Activated CD4-positive, alpha-beta memory T cell treated with anti-CD3 and anti-CD28 coated beads, Interleukin-2, amount 10 ng/mL, durations not matched to agents 7 days and 5 days (primary cell): ENCODE measurements at places on chromosomes 4 and X. TPM values are rescaled to one million over a fixed set of nuclear protein-coding genes. Genes with fewer than 3 reads are reported as not detected.

- no peak for DNase-seq
Measured at GRCh38 chr4:95506264-95506663, 42.5 kb downstream of the UNC5C start.

DNA sequence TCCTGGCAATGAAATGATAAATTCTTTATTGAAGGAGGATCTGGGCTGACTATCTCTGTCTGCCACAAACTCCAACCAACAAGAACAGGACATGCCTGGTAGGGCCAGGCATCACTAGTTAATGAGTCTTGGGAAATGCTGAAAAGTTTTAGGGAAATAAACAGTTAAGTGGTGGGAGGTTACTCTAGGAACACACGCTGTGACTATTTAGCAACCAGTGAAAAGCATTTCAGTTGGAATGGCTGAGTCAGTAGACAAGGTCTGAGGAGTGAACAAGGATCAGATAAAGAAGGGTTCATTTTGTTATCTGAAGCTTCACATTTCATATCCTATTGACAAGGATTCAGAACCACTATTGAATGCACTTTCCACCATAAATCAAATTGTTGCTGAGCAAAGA is 394.9 kb upstream of the BOD1L1 start:
- no peak for DNase-seq

DNA sequence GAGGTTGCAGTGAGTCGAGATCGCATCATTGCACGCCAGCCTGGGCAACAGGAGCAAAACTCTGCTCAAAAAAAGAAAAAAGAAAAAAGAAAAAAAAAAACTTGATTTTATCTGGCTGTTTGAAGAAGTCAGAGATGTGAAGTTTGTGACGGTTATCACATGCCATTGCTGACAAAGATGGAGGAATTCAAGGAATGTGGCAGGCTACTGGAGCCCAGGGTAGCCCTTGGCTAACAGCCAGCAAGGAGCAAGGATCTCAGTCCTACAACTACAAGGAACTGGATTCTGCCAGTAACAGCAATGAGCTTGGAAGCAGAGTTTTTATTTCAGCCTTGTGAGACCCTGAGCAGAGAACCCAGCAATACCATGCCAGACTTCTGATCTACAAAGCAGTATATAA is 24.3 kb upstream of the TET2 start:
- DNase-seq, result no peak

GRCh38 chr4:37666625-37667071 is 19.5 kb downstream of the RELL1 start:
- peak; percentile 41 for DNase-seq

- DNase-seq, result no peak
Measured at GRCh38 chr4:145230726-145231125, 50.3 kb upstream of the OTUD4 start.

DNA sequence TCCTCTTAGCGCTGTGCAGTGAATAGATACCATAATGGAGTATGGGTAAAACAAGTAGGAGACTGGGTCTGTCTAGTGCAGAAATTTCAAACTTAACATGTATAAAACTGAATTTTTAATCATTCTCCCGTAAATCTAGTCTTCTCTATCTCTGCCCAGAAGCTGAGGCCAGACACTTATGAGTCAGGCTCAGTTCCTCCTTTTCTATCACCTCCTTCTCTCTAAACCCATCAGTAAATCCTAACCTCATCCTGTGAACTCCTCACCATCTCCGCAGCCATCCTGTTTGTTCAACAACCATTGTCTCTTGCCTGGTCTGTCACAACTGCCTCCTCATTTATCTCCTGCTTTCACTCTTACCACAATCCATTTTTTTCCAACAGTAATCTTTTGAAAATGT is 19.8 kb upstream of the SGMS2 start:
- no peak for DNase-seq

DNA sequence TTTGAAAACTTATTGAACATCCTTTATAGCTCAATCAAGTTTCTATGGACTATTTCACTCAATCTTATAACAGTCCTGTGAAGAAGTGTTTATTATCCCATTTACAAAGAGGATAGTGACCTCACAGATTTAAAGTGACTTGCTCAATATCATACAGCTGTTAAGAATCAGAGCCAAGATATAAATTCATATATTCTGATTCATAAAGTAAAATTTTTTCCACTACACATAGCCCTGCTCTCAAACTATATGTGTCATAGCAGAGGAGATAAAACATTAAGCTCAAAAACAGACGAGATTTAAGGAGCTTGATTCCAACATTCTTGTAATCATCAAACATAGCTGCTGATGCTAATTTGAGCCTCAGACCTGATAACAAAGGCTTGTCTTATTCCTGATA is 226.8 kb downstream of the CAMK2D start:
- no peak for DNase-seq

GRCh38 chrX:8672176-8672575 is 59.8 kb downstream of the ANOS1 start:
- no peak for DNase-seq

DNA sequence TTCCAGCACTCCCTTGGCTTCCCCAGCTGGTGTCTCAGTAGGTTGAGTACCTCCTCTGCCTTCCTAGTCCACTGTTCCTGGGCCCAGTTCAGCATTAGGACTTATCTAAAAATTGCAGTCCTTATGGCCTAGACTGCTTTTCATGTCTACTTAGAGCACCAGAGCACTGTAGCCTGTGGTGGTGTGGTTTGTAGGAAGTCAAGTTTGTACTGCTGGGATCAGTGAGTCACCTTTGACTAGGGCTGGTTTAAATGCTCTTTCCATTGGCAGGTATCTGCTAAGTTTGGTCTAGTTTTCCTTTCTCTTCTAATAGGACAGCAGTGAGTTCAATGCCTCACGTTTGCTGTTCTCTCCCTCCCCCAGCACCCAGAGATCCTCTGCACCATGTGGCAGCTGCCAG is 233.6 kb upstream of the WDFY3 start:
- DNase-seq, result no peak

DNA sequence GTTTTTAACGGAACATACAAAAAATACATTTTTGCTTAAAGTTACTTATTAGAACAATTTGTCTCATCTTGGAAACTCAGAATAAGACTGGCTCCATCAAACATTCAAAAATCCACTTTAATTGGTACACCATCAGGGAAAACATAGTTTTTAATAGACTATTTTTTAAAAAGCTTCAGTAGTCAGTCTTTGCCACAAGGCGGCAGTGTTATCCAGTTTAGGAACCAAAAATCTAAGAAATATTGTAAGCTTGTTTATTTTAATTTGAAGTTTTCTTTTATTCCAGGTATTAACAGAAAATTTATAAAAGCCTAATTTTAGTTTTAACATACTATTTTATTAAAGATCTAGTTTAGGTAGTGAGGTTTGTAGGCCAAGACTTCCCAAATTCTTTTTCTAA is 107.7 kb downstream of the APOOL start:
- no peak for DNase-seq

DNA sequence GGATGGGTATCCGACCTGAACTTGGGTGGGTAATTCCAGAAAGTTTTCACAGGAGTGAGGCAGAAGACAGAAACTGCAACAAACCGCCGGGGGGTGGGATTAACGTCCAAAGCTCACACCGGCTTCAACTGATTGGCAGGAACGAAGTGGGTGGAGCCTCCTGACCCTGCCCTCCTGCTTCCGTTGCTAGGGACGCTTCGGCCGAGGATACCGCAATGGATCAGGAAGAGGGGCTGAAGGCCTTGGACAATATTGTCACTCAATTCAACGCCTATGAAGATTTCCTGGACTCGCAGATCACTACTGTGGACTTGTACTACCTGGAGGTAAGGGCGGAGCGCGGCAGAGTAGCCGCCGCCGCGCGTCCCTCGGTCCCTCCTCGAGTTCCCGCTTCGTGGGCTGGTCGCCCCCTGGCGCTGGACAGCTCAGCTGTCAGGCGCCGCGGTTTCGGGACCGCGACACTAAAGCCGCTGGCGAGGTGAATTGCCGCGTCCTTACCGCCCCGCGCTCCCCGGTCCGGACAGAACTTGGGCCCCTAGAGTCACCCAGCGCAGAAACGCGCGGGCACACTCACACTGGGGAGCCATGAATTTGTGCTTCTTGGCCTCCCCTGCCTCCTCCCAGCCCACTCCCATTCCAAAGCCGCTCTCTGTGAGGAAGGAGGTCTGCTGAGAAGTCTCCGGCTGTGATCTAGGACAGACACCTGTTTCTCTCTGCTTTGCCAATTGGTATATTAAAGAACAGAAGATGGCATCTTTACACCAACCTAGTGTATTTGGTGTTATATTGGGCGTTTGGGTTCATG is at the start of gene CFAP299:
CFAP299 (plus strand) TSS at position 177 of the 805 bp plus-strand sequence.
- DNase-seq, result peak; percentile 62

- DNase-seq, result no peak
Measured at GRCh38 chr4:41448934-41449333, 89.0 kb upstream of the LIMCH1 start.

DNA sequence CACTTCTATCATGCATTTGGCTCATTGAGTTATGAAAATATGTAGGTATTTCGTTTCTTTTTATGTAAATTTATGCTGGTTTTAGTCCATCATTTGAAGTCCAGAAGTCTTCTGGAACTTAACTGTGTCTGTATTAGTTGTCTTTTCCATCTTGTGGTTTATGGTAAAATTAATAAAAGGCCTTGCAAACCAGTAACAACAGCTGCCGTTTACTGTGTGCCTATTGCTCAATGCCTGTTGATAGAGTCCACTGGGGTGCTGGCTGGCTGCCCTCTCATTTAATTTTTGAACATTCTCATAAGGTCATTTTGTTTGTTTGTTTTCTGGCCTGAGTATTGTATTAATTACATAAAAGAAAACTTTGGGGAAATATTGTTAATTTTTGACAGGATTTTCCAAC is 98.0 kb downstream of the NAA11 start:
- DNase-seq, result no peak

DNA sequence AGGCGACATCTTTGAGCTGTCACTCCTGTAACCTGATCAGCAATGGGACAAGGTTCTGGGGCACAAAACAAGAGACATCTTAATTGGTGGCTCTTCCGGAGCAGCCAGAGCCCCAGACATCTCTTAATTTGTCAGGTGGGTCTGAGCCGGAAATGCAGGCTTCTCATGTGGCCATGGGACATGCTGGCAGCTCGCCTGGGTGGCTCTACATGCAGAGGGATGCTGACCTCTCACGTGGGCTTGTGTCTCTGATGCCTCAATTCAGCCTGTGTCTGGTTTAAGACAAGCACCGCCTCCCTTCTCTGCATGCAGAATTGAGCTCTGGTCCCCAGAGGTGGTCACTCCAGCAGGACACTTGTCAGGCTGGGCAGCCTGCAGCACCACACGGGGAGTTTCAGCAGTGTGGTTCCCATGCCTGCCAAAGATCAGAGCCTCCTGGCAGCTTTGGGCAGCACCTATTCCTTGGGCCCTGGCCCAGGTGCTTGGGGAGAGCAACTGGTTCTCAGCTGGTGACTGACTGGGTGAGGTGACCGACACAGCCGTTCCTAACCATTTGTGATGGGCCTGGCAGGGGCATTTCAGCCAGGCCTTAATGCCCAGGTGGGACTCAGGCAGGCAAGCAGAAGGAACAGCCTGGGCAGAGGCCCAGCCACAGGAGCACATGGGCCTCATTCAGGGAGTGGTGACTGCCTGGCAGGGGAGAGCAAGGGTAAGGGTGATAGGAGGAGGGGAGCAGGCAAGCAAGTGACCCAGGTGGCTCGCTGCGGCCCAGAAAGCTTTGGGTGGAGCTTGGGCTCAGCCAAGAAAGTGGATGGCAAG is 53.4 kb downstream of the HMX1 start:
- peak; percentile 7 for DNase-seq

DNA sequence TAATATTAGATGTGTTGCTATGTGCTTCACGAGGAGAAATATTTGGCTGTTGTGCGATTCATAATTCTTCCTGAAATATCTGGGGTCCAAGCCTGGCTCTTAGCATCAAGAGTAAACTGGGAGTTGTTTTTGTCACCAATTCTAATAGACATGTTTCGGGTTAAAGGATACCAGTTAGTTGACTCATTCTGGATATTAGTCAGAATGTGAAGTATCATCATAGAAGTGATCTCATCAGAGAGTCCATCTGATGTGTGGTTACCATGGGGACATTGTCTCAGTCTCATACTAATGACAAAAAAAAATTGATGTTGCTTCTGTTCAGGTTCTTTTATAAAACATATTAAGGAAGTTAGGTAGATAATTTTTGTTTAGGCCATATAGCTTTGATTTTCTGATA is 57.2 kb upstream of the MTMR1 start:
- no peak for DNase-seq

DNA sequence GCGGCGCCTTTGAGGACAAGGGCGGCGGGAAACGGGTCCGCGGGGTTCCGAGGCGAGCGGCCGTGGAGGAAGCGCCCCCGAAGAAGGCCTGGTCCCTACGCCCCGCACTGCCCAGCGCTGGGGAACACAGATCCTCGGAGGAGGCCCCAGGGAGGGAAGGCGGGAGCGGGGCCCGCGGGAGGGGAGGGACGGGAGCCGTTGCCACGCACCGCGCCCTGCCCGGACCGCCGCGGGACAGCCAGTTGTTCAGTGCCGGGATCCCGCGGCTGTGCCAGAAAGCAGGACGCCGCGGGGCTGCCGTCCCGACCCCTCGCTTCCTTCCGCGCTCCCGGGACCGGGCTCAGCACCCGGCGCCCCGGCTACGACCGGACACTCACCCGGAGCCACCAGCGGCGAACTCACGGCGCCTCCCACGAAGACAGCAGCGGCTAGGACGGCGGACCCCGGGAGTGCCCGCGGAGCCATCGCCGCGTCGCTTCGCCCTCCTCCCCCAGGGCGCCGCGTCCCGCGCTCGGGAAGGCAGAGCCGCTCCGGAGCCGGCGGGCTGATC is 278 bp downstream of the RELL1 start:
- peak; percentile 61 for DNase-seq

- DNase-seq, result no peak
Measured at GRCh38 chr4:23070848-23071570, 378.3 kb downstream of the GBA3 start.

DNA sequence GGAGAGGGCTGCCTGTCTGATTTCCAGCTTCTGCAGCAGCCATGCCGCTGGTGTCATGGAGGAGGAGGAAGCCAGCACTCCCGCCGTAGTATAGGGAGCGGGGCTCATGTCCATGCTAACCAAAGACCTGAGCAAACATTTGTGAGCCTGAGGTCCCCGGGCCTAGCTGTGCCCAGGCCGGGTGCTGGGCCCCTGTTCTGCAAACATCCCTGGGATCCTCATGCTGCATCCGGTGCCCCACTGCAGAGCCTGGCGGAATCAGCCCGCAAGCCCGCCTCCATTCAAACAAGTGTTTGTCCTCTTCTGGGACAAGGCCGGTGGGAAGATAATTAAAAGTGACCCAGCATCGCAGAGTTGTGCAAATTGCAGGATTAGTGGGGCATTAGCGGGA is 106.3 kb downstream of the SORCS2 start:
- no peak for DNase-seq

The TRIM60 gene
- not detected for total RNA-seq

The RIPPLY1 gene
- not detected for total RNA-seq

The RBMXL3 gene
- total RNA-seq, result not detected

The SLC2A9 gene
- total RNA-seq, result 0.55 TPM

The ABCE1 gene
- total RNA-seq, result 63.3 TPM

The DKC1 gene
- total RNA-seq, result 50.4 TPM

The PSAPL1 gene
- not detected for total RNA-seq
